ENCODE measurements at places on chromosomes 6 and 20. TPM values are rescaled to one million over a fixed set of nuclear protein-coding genes. Genes with fewer than 3 reads are reported as not detected.

Gene MRAP2
- polyA plus RNA-seq: 3.5 TPM

Gene RGS17
- 3.1 TPM for polyA plus RNA-seq

Gene VGLL2
- polyA plus RNA-seq: not detected

Gene MUC22
- polyA plus RNA-seq: not detected

Gene FAM83C
- not detected for polyA plus RNA-seq

Gene ZNF292
- 46.8 TPM for polyA plus RNA-seq

Gene ABCF1
- 55.7 TPM for polyA plus RNA-seq

Gene SYS1
- 27.8 TPM for polyA plus RNA-seq

Gene TNF
- 0.23 TPM for polyA plus RNA-seq

Gene IL17F
- not detected for polyA plus RNA-seq

Gene HSPA1L
- 4.4 TPM for polyA plus RNA-seq

GRCh38 chr6:56087421-56087820 is 160.0 kb downstream of the COL21A1 start:
- no peak for DNase-seq

DNA sequence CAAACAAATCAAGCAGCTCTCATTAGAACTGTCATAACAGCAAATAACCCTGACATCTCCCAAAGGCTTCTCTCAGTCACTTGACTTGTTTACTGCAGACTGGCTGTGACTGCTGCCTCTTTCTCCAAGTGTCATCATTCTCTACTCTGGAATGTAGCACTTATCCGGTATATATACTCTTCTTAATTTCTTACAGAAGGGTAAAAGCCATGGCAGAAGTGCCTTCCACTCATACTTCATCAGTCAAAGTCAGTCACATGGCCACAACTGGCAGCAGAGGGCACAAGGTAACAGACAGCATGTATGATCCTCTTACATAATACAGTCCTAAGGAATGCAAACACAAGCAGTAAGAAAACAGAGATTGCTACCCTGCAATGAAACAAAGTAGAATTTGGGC is 9.3 kb downstream of the NAPB start:
- no peak for DNase-seq

GRCh38 chr6:150195996-150196417 is 53.2 kb downstream of the PPP1R14C start:
- peak; percentile 91 for DNase-seq

GRCh38 chr20:34863421-34863965 is 9.2 kb downstream of the GGT7 start:
- DNase-seq: no peak

DNA sequence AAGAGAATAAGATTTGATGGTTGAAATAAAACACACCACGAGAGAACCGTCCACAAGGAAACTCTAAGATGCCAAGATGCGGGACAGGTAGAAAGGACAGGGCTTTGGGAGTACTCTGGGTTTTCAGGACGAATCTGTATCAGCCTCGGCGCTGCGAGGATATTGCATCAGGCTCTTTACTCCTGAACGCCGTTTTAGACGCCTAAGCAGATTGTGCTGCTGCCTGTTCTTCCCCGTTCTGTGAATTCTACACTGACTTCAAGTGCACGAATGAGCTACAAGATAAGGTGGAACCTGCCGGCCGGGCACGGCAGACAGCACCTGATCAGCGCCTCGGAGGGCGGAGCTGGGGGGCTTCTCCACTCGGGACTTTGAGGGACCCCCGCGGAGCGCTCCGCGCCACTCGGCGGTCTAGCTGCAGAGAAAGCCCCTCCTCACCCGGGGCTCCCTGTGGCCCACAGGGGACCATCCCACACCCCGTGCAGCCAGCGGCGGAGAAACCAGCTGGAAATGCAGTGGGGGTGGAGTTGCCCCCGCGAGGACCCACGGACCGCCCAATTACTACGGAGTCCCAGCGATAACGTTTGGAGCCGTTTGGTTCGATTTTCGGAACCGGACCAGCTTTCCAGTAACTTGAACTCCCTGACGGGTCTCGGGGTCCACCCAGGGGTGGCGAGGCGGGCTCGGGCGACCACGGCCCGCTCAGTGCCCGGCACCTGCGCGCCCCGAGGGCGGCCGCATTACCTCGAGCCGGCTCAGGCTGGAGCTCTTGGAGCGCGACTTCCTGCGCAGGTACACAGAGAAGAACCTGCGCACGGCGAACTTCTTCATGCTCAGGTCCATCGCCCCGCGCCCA is 646 bp downstream of the RPS6KA2 start:
- DNase-seq: no peak

- DNase-seq: no peak
Observed at GRCh38 chr6:36349240-36349639, 12.6 kb upstream of the BNIP5 start.

DNA sequence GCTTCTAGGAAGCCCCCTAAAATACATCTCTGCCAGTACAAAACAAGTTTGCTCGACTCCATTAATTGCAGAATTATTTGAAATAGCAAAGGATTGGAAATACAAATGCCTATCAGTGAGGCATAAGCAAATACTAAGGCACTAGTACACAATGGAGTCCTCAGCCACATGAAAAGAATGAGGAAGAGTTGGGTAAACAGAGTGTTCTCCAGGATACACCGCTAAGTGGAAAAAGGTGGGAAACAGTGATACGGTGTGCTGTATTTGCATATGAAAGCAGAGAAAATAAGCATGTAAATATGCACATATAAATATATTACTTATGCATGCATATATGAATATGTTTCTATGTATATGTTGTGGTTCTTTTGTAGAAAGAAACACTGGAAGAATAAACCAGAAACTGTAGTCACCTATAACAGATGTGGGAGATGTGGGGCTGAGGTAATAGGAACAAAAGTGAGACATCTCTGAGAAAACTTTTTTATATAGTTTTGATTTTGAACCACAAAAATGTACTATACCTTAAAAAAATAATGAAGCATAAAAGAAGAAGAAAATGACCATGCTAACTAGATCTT is 143.4 kb upstream of the MYLIP start:
- DNase-seq: no peak

DNA sequence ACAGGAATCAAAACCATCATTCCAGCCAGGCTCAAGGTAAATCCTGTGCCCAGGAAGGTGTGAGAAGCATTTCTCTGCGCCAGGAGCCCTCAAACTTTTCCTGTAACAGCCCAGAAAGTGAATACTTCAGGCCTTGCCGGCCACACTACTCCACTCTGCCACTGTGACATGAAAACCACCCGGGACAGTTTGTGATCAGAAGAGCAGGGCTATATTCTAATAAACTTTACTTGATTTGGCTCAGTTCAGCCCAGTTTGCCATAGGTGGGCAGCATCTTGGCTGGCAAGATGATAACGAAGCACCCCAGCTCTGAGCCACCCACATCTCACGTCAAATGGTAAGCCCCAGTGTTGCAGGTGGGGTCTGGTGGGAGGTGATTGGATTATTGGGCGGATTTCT is 249.4 kb downstream of the DLL1 start:
- no peak for DNase-seq

DNA sequence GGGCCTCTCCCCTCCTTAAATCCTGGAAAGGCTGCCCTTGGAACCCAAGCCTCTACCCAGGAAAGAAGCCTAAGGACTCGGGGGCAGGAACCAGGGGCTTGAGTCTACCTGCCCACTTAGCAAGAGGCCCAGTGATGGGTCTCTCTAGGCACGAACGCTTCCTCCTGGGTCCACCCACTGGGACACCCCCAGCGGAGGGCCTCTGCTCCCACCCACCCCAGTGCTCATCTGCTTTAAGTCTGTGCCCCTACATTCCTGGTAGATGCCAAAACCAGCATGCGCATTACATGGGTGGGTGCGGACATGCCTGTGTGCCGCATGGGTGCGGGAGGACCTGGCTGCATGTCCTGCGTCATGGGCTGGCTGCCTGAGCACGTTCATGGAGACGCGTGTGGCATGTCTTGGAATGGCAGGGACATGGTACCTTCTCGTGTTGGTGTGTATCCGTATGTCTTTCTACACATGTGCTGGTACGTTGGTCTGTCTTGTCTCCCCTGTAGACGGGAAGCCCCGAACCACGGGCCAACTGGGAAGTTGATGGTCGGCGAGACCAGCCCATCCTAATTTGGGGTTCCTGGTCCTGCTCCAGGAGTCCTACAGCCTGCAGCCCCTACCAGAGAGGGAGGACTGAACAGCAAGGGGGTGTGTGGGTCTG is 29.3 kb downstream of the SNPH start:
- DNase-seq: no peak

GRCh38 chr6:33201147-33201545 is 479 bp downstream of the SLC39A7 start:
- DNase-seq: no peak

DNA sequence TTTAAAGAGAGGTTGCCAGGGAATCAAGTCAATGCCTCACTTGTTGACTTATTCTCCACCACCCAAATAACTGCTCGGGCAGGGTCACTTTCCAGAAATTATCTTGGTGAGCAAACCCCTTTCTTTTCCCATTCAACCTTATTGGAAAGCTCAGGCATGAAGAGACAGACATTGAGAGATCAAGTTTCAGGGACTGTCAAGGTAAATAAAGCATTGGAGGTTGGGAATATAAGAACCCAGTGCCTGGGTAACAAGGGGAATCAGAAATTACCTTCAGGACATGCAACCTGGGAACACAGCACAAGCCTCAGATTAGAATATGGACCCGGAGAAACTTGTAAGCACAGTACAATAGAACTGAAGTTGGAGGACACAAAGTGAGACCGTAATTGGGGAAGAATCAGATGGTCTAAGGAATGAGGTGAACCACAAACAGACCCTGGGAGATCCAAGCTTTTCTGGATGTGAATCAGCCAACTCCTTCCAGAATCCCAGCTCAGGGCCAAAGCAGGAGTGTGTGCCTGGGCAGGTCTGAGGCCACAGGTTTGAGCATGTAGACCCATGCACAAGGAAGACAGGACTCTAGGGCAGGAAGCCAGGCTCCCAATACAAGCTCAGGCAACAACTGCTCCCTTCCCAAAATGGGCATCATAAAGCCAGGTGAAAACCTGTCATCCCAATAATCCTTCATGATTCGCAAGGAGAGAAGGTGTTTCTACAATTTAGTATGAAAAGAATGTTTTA is 512.8 kb downstream of the MAFB start:
- DNase-seq: no peak

DNA sequence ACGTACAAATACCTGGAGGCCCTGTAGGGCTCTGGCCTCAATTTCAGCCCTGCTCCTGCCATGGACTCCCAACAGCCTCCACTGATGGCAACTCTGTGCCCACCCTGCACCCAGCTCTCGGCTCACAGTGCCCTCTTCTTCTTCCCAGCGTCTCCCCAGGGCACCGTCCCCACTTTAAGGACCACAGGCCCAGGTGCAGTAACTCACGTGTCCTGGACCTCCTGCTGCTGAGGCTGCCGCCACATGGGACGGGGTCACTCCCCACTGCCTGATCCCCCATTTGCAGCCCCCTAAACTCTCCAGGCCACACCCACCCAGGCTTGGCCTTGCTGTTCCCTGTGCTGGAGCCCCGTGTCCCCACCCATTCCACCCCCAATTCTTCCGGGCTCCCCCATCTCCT is 223.4 kb downstream of the PREX1 start:
- DNase-seq: no peak

DNA sequence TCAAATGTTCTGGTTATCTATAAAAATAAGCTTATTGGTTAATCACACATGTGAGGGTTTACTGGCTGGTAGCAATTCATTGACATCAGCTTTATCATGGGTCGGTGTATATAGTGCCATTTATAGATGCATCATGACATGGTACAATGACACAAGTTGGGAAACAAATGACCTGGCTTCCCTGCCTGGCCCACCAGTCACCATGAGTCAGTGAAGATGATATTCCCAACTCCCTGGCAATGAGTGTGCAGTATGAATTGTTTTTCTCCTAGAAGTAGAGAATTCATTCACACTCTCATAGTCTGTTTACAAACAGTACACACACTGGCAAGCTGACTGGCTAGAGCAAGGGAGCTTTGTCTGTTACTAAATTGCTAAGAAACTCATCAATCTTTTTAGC is 37.2 kb upstream of the CALHM6 start:
- no peak for DNase-seq

GRCh38 chr6:55664591-55665587 is 85.9 kb upstream of the HMGCLL1 start:
- no peak for DNase-seq

- no peak for DNase-seq
Observed at GRCh38 chr6:36657942-36658544, 20.5 kb upstream of the CDKN1A start.

DNA sequence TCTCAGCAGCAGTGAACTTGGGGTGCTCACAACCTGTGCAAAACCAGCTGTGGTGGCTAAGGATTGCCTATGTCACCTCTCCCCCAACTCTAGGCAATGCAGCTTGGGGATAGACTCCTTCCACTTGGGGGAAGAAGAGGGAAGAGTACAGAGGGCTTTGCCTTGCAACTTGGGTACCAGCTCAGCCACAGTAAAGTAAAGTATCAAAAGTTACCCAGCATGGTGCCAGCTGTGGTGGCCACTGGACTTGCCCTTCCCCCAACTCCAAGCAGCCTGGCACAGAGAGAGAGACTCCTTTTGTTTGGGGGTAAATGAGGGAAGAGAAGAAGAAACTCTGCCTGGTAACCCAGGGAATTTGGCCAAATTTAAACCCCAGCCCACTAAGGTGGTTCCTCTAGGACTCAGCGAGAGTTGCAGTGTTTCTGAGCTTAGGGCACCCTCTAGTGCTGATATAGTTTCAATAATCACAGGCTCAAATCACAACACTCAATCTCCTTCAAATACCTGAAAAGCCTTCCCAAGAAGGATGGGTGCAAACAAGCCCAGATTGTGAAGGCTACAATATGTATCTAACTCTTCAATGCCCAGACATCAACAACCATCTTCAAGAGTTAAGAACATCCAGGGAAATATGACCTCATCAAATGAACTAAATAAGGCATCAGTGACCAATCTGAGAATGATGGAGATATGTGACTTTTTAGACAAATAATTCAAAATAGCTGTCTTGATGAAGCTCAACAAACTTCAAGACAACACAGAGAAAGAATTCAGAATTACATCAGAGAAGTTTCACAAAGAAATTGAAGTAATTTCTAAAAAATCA is 7.6 kb upstream of the DEFB129 start:
- no peak for DNase-seq

- DNase-seq: no peak
Observed at GRCh38 chr20:58852543-58853271, at the start of gene GNAS. Gene GNAS, plus strand, starts transcription at chr20:58852716.

GRCh38 chr6:26232306-26232939 is 132.6 kb upstream of the BTN3A2 start:
- DNase-seq: no peak

GRCh38 chr20:31746068-31746878 is 7.2 kb downstream of the TPX2 start:
- no peak for DNase-seq

GRCh38 chr6:33699131-33699530 is 12.4 kb downstream of the UQCC2 start:
- DNase-seq: no peak

DNA sequence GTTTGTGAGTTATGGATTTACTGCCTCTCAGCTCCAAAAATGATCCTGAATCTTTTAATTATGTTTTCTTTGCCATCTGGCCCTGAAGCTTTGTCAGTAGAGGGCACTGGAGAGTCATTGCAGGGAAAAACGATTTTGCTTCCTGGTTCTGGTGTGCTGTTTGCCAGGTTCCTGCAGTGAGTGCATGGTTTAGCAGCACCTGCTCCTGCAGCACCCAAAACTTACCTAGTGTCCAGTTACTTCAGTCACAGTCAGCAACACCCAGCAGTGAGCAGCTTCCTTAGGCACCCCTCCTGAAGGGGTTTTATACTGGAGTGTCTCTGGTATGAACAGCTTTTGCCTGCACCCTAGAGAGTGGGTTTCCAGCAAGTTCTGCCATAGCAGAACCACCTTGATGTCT is 6.0 kb upstream of the TRIM26 start:
- DNase-seq: no peak

GRCh38 chr20:42598581-42598980 is 591.1 kb downstream of the PTPRT start:
- no peak for DNase-seq
